ENCODE measurements at places on chromosomes 7 and 10. TPM values are rescaled to one million over a fixed set of nuclear protein-coding genes. Genes with fewer than 3 reads are reported as not detected.

Gene PRKRIP1
- 51.7 TPM for total RNA-seq

Gene EGR2
- 2.3 TPM for total RNA-seq

Gene FAM25A
- not detected for total RNA-seq

Gene DDC
- total RNA-seq, result 4.3 TPM

Gene C10orf53
- total RNA-seq, result not detected

Gene SYT15
- total RNA-seq, result 2.5 TPM

Gene LCOR
- 85.5 TPM for total RNA-seq

Gene MSMB
- total RNA-seq, result not detected

Gene ACBD7
- total RNA-seq, result 9.8 TPM

Gene UFSP1
- total RNA-seq, result 0.82 TPM

Gene OPN1SW
- 35.2 TPM for total RNA-seq

Gene ZNF736
- 66.8 TPM for total RNA-seq

Gene ADARB2
- total RNA-seq, result 6.7 TPM

Gene ZNF853
- total RNA-seq, result 20.7 TPM

Gene DPP6
- total RNA-seq, result 12.1 TPM

Gene H2BK1
- total RNA-seq, result not detected

Data from camera-type eye (tissue), 1 donor.